ENCODE measurements at places on chromosomes 4 and X.

DNA sequence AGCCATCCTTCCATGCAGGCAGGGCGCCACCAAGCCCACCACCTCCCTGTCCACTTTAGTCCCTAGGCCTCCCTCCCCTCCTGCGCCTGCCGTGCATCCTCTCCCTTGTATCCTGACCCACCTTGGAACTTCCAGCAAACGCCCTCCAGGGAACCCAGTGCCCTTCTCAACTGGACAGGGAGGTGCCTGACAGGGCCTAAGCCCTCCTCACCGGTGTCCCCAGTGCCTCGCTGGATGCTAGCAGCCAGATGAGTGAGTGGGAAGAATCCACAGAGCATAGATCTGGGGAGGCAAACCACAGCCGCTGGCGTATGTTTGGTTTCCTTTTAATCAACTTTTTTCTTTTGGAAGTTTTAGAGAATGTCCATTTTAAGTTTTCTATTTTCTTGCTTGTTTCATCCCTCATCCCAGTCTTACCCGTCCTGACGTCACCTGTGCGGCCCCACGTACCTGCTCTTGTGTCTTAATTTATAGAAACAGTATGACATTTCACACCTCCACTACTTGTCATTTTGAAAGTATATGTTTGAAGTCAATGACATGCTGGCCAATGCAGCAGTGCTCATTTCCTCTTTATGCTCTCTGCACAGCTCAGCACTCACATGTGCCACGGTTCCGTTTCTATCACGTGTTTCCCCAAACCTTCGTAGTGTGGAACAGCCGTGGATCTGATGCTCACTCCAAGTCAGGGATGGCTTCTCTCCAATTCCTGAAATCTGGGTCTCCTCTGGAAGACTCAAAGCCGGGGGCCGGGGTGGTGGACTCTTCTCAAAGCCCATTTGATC lies 3.4 kb upstream of the HMX1 start:
- no peak for DNase-seq

- DNase-seq = no peak
These were observed 17.6 kb downstream of the FBXO8 start for GRCh38 chr4:174265916-174266315.

- no peak for DNase-seq
These were observed 21.1 kb upstream of the UBA1 start for GRCh38 chrX:47172549-47172948.

- no peak for DNase-seq
These were observed 7.1 kb downstream of the CA5B start for GRCh38 chrX:15745179-15745578.

All from kidney epithelial cell (primary cell).